ENCODE measurements at places on chromosomes 7 and 10.

DNA sequence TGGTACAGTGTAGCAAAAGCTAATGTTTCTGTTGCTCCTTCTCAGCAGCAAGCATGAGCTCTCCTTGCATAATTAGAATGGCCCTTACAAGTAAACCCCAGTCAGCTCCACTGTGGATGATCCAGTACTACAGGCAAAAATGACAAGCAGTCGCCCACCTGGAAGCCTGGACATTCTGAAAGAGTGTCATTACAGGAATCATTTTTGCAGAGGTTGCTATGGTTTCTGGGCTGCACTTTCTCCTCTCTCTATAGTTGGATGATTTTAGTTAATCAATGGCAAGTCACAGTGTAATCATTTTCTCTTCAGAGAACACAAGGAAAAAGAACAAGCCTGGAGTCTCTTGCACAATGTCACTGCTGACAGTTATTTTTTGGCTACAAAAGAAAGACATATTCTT lies 102.9 kb upstream of the MYO3A start:
- no peak for DNase-seq

DNA sequence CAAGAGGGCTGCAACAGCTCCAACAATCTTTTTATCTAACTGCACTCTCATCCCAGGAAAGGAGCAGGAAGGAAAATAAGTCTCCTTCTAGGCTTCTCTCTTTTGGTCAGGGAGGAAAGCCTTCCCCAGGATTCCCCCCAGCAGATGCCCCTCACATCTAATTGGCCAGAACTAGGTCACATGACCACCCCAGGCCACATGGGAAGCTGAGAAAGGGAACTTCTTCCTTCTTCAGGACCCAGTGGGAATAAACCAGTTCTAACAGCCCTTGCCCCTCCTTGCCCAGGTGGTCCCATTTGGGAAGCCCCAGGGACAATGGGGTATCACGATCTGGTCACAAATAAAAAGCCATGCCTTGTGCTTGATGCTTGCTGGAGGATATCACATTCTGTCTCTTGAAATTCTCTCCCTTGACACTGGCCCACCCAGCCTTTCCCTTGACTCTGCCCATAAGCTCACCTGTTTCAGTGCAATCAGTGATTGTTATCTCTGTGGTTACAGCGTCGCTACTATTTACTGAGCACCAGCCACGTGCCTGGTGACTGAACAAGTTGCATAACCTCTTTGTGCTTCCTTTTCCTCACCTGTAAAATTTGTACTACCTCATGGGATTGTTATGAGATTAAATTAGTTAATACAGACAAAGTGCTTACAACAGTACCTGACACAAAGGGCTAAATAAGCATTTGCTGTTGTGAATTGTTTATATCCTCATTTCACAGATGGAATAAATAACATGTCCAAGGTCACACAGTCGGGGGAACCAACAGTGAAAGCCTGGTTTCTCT lies 9.0 kb upstream of the TACR2 start:
- DNase-seq: no peak

- DNase-seq: no peak
Measured at GRCh38 chr7:22137466-22137865, 191.8 kb upstream of the CDCA7L start.

DNA sequence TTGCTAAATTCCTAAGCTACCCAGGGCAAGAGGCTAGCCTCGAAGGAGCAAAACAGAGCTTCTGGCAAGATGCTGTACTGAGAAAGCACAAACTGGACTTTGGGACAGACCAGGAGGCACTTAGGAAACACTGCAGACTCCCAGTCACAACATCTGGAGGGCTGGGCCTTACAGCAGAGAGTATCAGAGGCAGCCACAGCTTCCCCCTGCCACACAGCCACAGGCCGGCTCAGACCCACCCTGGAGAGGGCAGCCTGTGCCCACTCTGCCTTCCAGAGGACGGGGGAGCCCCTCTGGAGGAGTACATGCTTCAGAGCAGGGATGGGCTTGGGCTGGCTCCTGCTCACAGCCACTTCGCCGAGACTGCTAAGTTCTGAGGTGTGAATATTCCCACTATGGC lies 17.4 kb downstream of the ESYT2 start:
- no peak for DNase-seq

DNA sequence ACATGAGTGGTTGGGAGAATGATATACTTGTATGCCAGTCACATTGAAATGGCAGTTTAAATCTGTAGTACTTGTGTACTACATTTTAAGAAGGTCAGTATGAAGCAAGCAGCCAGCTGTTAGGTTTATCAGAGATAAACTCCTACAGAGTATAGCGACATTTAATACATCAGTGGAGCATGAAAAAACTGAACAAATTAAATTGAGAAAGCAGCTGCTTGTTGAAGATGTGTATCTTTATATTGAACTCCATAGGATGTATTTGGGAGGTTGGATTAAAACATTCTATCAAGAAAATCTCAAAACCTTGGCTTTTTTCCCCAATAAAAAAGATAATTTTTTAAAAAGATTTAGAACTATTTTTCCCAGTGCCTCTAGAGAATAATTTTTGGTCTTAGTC lies 47.8 kb downstream of the PHF14 start:
- no peak for DNase-seq

GRCh38 chr7:105355701-105356100 lies 33.0 kb downstream of the SRPK2 start:
- no peak for DNase-seq

- no peak for DNase-seq
Measured at GRCh38 chr7:45983720-45984255, 62.7 kb upstream of the IGFBP3 start.

GRCh38 chr10:16586358-16587138 lies 64.9 kb upstream of the C1QL3 start:
- DNase-seq: no peak

- DNase-seq: no peak
Measured at GRCh38 chr7:46710927-46711326, 789.9 kb upstream of the IGFBP3 start.

DNA sequence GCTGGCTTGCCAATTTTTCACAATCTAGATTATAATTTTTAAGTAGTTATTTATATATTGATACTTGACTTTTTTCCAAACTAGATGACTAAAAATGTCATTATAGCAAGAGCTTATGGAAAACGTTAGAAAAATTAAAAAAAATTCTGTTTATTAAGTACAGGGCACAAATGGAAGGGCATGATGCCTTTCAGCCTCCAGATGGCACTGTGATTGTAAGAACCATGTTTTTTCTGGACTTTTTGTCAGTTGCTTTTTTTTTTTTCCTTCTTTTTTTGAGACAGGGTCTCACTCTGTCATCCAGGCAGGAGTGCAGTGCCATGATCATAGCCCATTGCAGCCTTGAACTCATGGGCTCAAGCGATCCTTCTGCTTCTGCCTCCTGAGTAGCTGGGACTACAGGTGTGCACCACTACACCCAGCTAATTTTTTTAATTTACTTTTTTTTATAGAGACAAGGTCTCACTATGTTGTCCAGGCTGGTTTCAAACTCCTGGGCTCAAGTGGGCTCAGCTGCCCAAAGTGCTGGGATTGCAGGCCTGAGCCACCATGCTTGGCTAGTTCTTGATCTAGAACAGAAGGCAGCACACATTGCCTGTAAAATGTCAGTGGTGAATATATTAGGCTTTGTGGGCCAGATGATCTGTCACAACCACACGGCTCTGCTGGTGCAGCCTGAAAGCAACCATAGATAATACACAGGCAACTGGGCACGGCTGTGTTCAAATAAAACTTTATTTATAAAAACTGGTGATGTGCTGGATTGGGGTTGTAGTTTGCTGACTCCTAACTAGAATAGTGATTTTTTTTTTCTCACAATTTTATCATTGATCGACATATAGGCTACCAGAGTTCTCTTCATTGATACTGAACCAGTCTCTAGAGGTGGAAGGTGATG lies 27.4 kb downstream of the UCMA start:
- peak; percentile 17 for DNase-seq

- no peak for DNase-seq
Measured at GRCh38 chr10:32388258-32389027, 41.5 kb upstream of the EPC1 start.

GRCh38 chr10:86197166-86197790 lies 169.3 kb downstream of the GRID1 start:
- no peak for DNase-seq

GRCh38 chr7:151838861-151839381 lies 38.0 kb downstream of the PRKAG2 start:
- peak; percentile 71 for DNase-seq

DNA sequence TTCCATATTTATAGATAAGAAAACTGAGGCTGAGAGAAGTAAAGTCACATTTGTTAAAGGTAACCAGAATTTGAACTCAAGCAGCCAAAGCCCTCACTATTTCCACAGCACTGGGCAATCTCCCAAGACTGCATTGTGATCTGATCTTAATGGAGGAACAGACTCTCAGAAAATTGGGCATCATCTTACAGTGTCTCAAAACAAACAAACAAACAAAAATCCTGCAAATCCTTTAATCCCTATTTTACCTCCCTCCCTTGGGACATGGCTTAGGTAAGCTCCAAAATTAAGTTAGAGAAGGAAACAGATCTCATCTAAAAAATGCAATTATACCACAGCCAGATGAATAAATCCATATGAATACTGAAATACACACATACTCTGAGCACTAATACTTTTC lies 57.5 kb downstream of the FHIP2A start:
- no peak for DNase-seq

DNA sequence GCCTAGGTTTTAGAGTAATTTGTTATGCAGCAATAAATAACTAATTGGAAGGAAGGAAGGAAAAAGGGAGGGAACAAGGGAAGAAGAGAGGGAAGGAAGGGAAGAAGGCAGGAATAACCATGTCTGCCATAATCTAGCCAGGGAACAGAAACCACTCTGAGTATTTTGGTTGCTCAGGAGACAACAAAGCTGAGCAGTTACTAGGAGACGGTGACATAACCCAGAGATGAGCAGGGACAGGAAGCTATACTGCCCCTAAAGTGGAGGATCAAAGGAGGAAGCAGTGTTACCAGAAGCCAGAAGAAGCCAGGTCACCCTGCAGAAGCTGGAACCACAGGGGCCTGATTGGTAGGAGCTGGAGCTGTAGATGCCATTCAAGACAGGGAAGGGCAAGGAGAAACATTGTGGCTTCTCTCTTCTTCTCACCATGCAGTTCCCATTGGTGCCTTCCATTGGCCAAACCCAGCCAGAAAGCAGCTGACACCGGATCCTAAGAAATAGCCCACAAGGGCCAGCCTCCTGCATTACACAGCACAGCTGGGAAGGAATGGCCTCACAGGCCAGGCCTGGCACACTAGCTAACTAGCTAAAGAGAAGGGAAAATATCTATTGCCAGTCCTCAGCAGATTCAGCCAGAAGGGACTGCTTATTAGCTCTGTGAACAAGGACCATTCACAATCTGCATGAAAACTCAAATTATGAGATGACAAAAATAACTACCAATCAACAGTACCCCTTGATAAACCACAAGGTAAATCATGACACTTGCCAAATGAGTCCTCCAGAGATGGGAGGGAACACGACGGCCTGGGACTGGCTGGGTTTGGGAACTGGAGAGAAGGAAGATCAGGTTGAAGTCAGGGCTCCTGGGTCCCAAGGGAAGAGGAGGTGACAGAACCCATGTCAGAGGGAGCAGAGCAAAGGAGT lies 184.5 kb upstream of the NFE2L3 start:
- DNase-seq: peak; percentile 2

- peak; percentile 39 for DNase-seq
Measured at GRCh38 chr7:100745184-100745583, 11.8 kb downstream of the ZAN start.

DNA sequence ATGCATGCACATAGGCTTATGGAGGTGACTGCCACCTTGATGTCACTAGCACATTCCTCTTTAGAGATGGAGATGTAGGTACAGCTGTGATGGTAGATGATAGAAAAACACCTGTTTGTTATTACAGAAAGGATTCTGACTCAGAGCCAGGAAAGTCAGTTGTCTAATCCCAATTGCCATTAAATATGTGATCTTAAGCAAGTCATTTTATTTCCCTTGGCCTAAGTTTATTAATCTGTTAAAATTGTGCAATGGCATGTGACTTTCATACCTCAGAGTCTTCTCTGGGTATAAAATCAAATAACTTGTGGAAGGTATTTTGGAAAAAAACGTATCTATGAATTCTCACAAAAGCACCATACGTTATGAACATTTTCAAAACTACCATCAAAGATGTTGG lies 123.9 kb upstream of the BET1 start:
- no peak for DNase-seq

DNA sequence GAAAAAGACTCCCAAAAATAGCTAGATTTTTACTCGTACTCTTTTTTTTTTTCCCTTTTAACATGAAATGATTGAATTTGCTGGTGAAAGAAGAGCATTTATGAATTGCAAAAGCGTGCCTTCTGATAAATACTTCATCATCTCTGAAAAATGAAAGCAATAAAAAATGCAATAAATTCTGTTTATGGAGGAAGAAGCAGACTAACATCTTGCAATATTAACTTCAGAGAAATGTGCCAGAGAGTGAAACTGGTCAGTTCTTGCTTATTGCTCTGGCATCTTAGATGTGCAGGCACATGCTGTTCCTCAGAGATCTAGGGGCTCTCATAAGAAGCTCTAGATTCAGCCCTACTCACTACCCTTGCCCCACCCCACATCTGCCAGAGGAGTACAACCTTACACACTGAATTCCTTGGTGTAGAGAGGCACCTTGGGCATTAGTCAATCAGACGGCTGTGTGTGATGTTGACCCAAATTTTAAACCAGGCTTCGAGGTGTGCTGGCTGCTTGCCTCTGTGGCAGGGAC lies 891.1 kb upstream of the GHITM start:
- DNase-seq: no peak

- DNase-seq: no peak
Measured at GRCh38 chr10:106682175-106682574, 482.3 kb downstream of the SORCS1 start.

- no peak for DNase-seq
Measured at GRCh38 chr10:36712695-36713094, 412.7 kb upstream of the ANKRD30A start.

DNA sequence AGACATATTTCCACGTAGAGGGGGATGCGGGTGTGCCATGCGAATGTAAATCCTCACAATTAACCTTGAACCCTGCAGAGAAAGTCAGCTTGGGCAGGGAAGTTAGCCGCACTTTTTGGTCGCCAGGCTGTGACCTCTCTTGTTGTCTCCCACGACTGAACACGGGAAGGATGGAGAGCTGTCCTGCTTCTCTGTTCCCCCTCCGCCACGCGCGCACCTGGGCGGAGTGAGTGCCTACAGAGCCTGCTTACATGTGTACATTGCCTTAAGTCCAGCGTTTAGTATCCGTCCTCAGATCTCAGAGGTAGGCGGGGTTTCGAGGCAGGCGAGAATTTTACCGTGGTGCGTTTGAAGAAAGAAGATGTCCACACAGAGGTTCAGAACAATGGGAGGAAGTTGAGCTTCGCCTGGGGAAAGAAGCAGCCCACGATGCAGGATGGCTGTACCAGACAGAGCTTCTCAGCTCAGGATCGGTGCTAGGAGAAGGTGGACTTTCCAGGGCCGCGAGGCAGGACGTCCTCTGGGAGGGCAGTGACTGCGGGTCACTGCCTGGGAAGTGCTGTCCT lies 482 bp upstream of the ERCC6 start:
- DNase-seq: peak; percentile 13
